HT1080 (cell line): ENCODE measurements at places on chromosomes 3 and 15. TPM values are rescaled to one million over a fixed set of nuclear protein-coding genes. Genes with fewer than 3 reads are reported as not detected.
A peak's percentile ranks its signal among the peaks of the same experiment; 100 is the strongest.

GRCh38 chr3:183918178-183918577, 33.5 kb upstream of the PARL start:
- DNase-seq: no peak

- DNase-seq: peak; percentile 86
Observed at GRCh38 chr15:80934761-80935221, 54.8 kb downstream of the MESD start.

GRCh38 chr15:90790057-90790456, 72.9 kb downstream of the BLM start:
- DNase-seq: no peak

- peak; percentile 39 for DNase-seq
Observed at GRCh38 chr15:72487070-72487797, 13.1 kb downstream of the ARIH1 start.

DNA sequence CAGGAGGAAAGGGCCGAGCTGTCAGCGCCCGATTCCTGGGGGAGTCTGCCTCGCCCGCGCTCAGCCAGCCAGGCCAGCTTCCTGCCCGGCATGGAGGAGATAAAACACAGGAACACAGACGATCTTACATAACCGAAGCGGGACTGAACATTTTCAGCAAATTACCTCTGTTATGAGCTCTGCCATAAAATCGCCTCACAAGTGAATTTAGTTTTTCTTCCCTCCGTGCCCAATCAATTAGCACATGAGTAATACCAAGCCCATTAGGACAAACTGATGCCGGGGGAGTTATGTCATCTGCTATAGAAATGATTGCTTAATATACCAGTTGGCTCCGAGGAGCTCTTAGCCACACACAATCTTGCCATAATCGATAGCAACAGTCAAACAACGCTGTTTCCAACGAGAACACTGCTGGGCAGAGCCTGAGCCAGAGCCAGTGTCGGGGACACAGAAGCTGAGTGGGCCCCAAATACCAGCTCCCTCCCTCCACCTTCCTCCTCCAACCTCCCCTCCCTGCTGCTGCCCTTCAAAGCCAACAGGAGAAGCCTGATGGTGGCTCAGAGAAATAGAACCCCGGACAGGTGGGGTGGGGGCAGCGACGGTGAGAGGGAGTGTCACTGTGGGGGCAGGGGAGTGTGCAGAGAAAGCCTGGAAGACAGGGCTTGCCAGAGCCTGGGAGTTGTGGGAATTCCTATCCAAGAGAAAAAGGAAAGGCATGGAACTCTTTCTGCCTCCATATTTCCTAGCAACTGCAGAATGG, 279.4 kb upstream of the TLE3 start:
- DNase-seq: no peak

DNA sequence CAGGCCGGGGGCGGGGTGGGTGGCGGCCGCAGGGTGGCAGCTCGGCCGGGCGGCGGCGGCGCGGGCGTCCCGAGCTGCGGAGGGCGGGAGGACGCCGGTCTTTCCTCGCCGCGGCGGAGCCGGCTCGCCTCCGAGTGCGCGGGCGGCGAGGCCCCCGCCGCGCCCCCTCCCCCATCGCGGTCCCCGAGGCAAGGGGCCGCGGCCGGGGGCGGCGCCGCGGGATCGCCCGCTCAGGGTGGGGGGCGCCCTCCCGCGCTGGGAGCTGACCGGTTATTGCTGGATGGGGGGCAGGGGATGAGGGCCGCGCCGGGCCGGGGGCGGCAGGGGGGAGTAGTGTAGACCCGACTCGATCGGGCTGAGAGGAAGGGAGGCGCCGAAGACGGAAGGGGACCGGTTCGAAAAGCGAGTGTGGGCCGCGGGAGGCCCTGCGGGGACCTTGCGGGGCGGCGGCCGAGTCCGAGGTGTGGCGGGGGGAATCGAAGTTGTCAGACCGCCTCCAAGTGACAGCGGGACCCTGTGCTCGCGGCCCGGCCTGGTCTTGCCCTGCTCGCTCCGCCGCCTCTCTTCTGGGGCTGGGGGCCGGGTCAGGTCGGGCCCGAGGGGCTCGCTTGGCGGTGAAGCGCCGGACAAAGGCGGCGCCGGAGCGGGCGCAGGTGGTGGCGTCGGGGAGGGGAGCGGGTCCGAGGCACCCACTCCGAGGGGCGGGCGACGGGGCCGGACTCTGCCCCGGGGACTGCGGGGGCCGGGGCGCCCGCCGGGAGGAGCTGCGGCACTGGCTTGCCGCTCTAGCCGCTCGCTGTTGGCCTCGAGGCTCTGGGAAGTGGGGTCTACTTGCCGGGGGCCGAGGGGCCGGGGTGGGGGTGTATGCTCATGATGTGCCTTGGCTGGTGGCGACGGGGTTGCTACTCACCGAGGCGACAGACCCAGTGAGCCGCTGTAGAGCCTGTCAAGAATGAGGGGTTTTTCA, 1.1 kb downstream of the BAHD1 start:
- no peak for DNase-seq

GRCh38 chr15:87557881-87558280, 698.7 kb downstream of the NTRK3 start:
- no peak for DNase-seq

The ASB14 gene
- total RNA-seq: 0.20 TPM in 1 of 2 replicates, not detected in the other

The RTP1 gene
- total RNA-seq: not detected in 2 replicates

The TBCCD1 gene
- total RNA-seq: 21.8 and 28.3 TPM in 2 replicates

The P2RY12 gene
- total RNA-seq: not detected in 2 replicates
